ENCODE measurements at places on chromosomes 1 and 21.

DNA sequence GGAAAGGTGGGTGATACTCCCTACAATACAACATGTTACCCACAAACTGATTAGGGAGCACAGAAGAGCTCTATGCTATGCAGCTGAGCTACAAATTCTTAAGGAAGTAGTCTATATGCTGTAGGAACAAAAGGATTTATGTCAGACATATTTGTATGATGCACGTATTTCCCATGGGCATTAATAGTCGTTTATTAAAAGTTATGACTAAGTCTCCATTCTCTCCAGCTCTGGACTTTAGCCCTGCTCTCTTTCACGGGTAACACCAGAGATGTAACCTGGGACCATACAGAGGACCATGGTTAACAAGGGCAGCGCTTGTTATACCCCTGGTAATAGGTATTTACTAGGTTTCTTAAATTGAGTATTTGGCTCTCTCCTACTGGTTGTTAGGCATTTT is 168.2 kb upstream of the C1orf105 start:
- H3K4me1 ChIP-seq = peaks cover 8% of the 10 kb centered on the region
- no peaks in the 10 kb centered on the region for H3K36me3 ChIP-seq
- no peak overlapping the region for H3K27ac ChIP-seq
- H3K4me3 ChIP-seq = no peak overlapping the region
- no peak for DNase-seq

DNA sequence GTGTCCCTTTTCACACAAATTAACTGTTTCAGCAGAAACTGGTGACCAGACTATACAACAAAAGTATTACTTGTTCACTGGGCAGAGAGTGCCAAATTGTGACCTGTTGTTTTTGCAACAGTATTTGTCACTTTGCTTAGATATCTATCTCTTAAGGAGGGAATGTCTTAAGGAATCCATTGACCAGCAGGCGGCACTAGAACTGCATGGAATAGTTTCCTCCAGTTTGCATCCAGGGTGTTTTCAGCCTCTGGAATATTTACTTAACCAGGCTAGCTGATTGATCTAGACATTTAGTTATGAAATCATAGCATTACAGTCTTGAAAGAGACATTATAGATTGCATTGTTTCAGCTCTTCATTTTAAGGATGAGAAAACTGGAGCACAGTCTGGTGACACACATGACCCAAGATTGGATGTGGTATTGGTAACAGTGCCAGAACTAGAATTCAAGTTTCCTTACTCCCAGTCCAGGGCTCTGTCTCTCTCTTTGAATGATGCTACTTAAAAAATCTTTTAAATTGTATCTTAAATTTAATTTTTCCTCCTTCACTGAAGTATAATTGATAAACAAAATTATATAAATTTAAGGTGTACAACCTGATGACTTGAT is 16.9 kb downstream of the RPTN start:
- no peaks in the 10 kb centered on the region for H3K4me1 ChIP-seq
- H3K36me3 ChIP-seq = no peaks in the 10 kb centered on the region
- DNase-seq = no peak
- H3K4me3 ChIP-seq = no peak overlapping the region
- H3K27ac ChIP-seq = no peak overlapping the region
- no peaks in the 10 kb centered on the region for H3K27me3 ChIP-seq

GRCh38 chr21:21845901-21846300 is 847.7 kb downstream of the NCAM2 start:
- H3K36me3 ChIP-seq = no peaks in the 10 kb centered on the region
- DNase-seq = no peak
- no peak overlapping the region for H3K4me3 ChIP-seq

- DNase-seq = no peak
- H3K36me3 ChIP-seq = no peaks in the 10 kb centered on the region
- H3K27ac ChIP-seq = no peak overlapping the region
- no peaks in the 10 kb centered on the region for H3K4me1 ChIP-seq
These were observed 62.6 kb downstream of the CDC14A start for GRCh38 chr1:100414693-100415497.

DNA sequence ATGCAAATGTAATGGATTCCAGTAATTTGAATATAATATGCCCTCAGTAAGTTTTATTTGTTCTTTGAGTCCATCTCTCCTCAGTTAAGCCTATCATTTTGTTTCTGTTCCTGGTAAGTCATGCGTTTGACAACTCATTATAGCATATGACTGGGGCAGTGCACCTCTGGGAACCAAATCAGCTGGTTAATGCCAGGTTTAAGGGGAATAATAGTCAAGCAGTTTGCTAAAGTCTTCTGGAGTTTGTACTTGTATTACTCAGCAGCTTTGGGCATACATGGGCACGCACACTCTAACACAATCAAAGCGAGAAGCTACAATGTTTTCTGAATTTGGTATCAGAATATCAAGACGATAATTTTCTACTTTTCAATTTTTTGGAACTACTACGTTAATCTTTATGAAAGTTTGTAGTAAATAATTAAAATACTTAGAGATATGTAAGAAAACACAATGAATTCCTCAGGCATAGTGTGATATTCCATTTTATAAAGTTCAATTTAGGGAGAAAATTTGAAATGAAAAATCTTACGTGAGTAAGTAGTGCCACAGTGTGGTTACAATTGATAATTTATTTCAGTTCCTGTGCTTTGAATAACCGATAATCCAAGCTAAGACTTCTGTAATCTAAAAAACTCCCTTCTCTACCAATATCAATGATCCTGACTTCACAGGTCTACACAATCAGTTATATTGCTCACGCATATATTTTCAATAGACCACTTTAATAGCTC is 43.8 kb upstream of the KCTD3 start:
- H3K27me3 ChIP-seq = no peaks in the 10 kb centered on the region
- DNase-seq = no peak
- H3K27ac ChIP-seq = no peak overlapping the region
- H3K4me3 ChIP-seq = no peak overlapping the region
